ENCODE measurements at places on chromosomes 5 and 9.

DNA sequence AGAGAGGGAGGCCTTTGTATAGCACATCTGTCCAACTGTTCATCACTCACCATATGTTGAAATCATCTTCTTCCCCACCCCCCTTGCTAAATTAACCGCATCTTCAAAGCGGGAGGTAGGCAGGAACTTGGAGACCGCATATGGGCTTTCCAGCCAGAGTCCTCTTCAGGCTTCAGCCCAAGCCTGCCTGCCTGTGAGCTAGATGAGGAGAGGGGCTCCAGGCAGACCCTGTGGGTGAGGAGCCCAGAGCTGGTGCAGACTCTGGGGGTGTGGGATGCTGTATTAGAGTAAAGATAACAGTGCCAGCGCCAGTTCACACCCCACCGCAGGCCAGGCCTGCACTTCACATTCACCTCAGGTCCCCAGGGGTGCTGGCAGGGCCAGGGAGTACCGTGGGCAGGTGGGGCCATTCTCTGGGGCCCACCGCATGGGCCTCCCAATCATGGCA, 16.2 kb downstream of the PRRC2B start:
- no peak for DNase-seq

GRCh38 chr5:83645936-83646335, 74.7 kb downstream of the HAPLN1 start:
- DNase-seq, result no peak

- no peak for DNase-seq
These were observed 128.5 kb downstream of the RGS3 start for GRCh38 chr9:113591899-113592625.

DNA sequence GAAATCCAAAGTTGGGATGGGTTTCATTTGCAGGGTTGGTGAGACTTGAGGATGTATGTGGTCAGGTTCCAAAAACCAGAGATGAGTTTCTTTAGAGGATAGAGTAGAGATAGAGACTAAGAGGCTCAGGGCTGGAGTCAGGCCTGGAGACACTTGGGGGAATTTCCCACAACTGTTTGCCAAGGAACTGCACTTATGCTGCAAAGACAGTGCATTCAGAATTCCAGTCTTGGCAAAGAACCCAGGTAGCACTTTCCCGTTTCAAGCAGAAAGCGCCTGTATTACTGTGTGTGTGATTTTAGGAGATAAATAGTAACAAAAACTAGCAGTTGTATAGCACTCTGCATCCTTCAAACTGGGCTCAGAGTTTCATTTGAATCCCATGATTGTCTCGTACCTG, 55.4 kb downstream of the SNCAIP start:
- no peak for DNase-seq

DNA sequence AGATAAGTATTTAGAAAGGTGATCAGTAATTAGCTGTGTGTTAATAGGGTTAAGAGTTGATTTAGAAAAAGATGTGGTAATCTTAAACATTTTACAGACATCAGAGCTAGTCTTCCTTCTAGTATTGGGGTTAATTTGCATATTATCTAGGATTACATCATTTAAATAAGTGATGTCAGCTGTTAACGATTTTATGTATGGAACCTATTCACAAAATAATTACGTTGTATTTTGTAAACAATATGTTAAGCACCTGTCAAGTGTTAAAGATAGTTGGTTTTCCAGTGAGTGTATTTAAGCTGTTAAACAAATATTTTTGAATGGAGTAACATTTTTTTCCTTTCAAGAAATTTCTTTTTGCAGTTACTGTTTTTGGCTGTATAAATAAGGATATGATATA, 2.2 kb downstream of the DCP2 start:
- no peak for DNase-seq

DNA sequence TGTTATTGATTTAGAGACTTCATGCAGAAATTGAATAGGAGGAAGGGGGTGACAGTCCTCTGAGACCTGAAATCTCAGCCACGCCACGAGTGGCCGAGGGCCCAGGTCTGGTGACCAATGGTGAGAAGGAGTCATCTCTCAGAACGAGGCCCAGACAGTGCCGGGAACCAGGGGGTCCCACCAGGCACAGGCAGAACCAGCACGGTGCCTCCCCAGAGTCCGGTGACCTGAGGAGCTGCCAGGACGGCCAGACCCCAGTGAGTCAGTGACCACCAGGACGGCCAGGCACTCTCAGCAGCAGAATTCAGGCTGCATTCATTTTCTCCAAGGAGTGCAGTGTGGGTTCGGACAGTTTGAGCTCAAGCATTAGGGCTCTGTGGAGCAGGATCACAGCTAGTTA, 43.8 kb upstream of the NKD2 start:
- no peak for DNase-seq

GRCh38 chr5:41794471-41794870, 75.8 kb downstream of the OXCT1 start:
- DNase-seq, result no peak

GRCh38 chr5:143057580-143057999, 287.4 kb downstream of the ARHGAP26 start:
- DNase-seq, result no peak

DNA sequence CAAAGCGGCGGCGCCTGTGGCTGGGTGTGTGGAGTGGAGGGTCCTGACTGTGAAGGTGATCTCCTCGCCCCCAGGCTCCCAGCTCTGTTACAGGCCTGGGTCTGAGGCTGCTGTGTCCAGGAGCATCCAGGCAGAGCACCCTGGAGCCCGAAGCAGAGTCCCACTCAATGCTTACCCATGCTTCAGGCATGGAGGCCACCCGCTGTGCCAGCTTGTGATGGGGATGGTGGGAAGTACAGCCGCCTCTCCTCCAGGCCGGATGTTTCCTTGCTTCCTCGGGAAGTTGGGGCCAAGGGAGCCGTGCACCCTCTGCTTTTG, 255.9 kb upstream of the IRX1 start:
- no peak for DNase-seq

DNA sequence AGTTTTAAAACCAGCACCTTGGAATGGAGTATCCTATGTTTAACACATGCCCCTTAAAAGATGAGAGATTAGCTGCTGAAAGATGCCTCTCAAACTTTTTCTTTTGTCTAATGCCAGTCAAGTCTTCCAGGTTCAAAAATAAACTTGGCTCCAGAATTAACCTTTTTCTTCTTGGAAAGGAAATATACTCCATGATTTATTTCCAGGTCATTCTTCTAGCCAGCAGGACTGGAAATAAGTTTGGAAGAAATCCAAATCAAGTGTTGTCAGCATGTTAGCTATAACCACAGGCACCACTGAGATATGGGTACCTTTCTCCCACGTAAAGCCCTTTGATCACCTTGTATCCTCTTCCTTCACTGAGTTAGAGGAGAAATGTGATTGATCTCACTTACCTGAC, 56.1 kb downstream of the NLN start:
- no peak for DNase-seq

DNA sequence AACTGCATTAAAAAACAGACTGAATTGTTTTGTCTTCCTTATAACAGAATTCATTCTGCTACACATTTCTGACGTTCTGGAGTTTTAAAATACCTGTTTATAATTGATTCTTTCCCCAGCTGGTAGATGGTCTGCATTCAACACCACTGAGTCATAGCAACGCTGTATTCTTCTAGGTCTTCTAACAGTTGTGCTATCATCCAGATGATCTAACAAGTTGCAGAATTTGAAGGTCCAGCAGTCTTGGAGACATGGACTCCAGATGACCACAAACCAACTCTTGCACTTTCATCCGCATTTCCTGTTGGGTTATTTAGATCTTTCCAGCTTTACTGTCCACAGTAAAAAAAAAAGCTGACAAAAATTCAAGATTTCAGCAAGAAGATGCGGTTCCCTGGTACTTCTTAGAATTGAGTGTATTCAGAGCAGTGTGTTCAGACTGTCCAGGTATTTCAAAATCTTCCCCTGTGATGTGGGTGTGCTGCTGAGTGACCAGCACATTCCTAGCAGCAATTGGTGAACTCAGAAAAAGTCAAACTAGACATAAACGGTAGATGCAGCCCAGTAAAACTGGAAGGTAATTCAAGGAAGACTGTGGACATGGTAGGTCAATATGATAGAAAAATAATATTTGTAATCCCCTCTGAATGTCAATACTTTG, 50.2 kb downstream of the CSNK1A1 start:
- no peak for DNase-seq

- no peak for DNase-seq
These were observed 105.0 kb downstream of the ERCC6L2 start for GRCh38 chr9:95980262-95981125.

GRCh38 chr5:169099801-169100734, 200.9 kb downstream of the SLIT3 start:
- DNase-seq, result no peak

GRCh38 chr9:115615000-115615401, 497.0 kb upstream of the TNC start:
- no peak for DNase-seq
